ENCODE measurements at places on chromosomes 1 and 21.

DNA sequence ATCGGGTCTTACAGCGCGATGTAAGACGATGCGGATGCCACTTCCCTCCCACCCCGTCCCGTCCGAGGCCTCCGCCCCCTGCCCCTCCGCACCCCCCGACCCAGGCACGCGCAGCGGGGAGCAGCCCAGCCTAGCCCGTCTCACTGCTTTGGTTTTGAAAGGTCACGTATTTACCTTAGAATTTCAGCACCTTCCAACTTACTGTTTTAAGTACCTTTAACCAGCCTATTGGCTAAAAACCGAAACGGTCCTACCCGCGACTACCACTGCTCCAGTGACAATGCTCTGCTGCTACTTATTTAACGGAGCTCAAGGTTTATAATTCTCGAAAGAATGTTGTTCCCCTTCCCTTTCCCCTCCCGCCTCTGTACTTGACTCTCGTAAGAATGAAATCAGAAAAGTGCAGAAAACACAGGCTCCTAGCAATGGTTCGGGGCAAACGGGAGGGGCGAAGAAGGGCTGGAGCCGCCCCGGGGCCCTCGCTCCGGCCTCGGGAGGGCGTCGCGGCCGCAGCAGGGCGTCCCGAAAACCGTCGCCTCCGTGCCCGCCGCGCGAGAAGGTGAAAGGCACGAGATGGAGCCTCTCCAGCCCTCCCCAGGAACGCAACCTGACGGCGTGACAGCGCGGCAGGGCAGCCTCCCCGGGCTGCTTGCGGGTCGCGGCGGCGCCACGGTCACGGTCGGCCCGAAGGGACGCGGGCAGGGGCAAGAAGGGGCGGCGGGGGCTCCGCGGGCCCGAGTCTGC, 667 bp downstream of the TMEM50B start:
- DNase-seq = no peak

DNA sequence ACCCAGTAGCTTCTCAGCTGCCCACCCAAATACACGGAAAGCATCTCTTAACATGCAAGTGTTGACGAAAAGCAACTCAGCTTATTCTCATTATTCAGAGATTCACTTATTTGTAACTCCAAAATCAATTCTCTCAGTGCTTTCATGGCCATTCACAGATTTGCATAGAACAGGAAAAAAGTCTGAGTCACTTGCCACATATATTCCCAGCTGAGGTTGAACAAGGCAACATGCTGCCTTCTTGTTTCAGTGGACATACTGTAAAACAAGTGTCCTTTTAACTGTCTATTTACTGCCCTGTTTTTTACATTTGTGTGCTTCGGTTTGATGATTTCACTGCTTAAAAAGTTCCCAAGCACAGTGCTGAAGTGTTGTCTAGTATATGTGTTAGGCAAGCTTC, 273.0 kb downstream of the LTN1 start:
- no peak for DNase-seq

GRCh38 chr1:91830242-91831131, 55.5 kb downstream of the TGFBR3 start:
- no peak for DNase-seq

- no peak for DNase-seq
Observed at GRCh38 chr21:43783098-43783700, 6.2 kb upstream of the RRP1 start.

DNA sequence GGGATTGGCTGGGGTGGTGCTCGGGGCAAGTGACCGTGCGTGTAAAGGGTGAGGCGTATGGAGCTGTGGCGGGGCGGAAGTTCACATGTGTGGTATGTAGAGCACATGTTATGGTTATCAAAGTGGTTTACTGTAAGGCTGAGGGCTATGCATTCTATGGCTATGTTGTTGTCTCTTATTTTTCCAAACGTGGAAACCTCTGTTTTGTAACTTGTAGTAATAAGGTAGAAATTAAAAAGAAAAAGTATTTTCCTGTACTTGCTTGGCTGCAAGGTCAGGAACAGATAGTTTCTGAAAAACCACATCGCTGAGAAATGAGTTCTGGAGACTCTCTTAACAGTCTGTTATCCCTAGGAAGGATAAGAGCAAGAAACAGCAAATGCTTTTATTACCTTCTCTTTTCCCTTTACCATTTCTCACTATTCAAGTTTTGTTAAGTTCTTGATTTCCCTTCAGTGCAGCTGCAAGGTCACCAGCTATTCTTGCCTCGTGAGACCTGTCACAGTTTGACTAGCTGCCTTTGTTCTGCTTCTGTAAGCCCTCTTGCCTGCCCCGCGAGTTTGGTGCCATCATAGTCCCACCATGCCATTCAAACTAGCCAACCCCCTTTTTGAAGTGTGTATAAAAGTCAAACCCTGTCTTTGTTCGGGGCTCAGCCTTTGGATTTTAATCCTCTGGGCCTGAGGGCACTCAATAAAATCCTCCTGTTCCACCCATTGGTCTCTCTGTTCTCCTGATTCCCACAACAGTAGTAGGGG, 9.5 kb downstream of the RNU1-2 start:
- DNase-seq = peak; percentile 55

Data from GOT3 (cell line).